ENCODE measurements at places on chromosomes 3 and 15.

DNA sequence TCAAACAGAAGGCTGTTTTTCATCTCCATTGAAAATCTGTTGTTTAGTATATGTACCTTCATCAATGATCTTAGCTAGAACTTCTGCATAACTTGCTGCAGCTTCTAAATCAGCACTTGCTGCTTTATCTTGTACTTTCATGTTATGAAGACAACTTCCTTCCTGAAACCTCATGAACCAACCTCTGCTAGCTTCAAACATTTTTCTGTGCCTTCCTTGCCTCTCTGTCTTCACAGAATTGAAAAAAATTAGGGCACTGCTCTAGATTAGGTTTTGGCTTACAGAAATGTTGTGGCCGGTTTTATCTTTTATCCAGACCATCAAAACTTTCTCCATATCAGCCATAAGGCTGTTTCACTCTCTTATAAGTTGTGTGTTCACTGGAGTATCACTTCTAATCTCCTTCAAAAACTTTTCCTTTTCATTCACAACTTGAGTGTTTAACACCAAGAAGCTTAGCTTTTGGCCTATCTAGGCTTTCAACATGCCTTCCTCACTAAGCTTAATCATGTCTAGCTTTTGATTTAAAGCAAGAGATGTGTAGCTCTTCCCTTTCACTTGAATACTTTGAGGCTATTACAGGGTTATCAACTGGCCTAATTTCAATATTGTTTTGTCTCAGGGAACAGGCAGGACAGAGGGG lies 78.6 kb downstream of the IGSF11 start:
- DNase-seq, result peak; percentile 33

- no peak for DNase-seq
These were observed 87.8 kb upstream of the UBE2E2 start for GRCh38 chr3:23115171-23115877.

DNA sequence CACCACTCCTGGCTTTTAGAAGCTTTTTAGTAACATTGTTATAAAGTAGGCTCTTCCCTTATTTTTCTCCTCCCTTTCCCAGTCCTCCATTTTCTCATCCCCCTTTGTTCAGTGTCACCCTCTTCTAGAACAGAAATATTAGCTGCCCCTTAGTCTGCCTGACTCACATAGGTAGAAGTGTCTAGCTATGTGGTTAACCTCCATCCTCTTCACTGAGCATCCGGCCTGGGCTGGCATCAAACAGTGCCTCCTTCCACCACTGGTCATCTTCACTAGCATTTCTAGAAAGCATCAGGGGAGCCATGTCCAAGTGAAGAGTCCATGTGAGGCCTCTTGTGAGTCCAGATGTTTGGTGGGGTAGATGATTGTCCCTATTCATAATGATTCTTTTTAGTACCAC lies 70.0 kb upstream of the SKOR1 start:
- no peak for DNase-seq

DNA sequence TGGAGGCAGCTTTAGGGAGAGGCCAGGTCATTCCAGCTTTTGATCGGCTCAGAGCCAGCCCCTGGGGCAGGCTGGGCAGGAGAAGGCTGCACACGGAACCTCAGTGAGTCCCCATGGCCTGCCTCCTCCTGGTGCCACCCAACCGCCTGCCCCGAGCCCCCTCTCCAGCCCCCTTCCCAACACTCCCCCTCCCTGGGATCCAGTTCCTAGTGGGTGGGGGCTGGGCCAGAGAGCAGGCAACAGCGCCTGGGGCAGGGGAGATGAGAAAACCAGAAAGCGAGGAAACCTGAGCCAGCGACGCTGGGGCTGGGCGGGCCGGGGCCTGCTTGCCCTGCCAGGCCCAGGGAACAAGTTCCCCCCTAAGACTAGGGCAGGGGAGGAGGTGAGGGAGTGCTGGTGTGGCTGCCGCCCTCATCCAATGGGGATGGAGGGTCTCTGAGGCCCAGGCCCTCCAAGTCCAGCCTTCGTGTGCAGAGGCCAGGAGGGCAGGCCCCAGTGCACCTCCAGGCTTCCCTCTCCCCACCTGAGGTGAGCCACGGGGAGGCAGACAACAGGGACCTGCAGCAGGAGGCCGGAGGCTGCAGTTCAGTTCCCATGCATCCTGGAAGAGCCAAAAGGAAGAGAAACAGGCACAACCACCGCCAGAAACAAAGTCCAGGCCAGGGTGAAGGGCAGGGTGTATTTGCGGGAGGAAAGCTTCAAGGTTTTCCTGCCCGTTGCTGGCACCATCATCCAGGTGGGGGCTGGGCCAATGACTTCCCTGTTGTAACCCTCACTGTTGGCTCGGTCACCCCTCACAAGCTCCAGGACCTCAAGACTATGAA lies 4.0 kb upstream of the SEMA3F start:
- DNase-seq, result no peak

- DNase-seq, result no peak
These were observed 399.1 kb downstream of the SI start for GRCh38 chr3:164679245-164679644.

- no peak for DNase-seq
These were observed 80.0 kb downstream of the CORO2B start for GRCh38 chr15:68658641-68659358.

GRCh38 chr3:24604215-24604614 lies 109.6 kb upstream of the THRB start:
- no peak for DNase-seq

GRCh38 chr15:60745469-60746061 lies 266.6 kb upstream of the ICE2 start:
- no peak for DNase-seq

GRCh38 chr15:60618206-60618605 lies 139.3 kb upstream of the ICE2 start:
- no peak for DNase-seq

GRCh38 chr3:27723815-27724458 lies 1.8 kb upstream of the EOMES start:
- no peak for DNase-seq

GRCh38 chr15:38516626-38517025 lies 48.0 kb downstream of the RASGRP1 start:
- DNase-seq, result no peak

GRCh38 chr15:48975472-48976419 lies 12.0 kb upstream of the SHC4 start:
- DNase-seq, result peak; percentile 73

DNA sequence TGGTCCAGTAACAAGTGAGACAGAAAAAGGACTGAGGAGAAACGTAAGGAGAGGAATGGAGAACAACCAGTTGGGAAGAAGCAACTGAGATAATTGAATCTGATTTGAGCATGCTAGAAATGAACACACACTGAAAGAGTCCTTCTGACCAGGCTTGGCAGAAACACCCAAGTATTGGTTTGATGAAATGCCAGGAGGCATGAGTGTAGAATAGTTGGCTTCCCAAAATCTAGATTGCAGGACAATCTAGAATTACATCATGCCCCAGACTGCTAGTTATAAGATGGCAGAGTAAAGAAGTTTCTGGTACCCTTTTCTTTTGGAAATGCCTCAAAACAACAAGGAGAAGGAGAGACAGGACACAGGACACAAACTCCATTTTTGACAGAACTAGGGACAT lies 189.7 kb upstream of the STT3B start:
- DNase-seq, result no peak

DNA sequence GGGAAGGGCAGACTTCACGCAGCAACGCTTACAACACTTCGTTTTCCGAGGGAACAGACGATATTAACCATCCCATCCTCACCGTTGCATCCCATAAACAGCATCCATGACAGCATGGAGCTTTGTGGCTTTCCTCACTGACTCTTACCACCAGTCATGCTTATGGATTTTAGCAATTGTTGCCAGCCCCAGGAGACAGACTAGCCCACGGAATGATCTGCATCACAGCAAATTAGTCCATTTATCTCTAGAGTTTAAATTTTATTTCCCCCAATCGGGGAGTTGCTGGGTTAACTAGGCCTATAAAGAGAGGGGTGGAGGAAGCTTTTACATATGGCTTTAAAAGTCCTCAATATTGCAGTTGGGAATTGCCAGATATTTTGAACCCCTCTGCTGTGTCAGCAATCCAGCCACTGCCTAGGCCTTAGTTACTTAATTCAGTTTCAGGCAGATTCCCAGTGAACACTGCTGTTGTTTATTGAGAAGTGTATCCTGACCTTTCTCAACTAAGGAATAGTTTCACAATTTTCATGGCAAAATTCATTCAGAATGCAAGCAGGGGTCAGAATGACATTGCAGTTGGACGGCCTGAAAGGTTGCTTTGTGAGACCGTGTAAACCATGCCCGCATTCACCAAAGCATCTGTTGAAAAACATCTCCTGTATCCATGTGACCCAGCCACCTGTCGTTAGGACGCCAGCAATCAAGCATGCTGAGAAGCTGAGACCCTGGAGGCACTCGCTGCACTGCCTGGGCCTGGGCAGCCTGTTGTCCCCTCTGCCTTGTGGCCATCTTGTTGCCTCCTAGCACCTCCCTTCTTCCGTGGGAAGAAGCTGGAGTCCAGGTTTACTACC lies 397.4 kb upstream of the TPM1 start:
- DNase-seq, result no peak

- DNase-seq, result no peak
These were observed 176.4 kb downstream of the APBA2 start for GRCh38 chr15:29062179-29062591.

DNA sequence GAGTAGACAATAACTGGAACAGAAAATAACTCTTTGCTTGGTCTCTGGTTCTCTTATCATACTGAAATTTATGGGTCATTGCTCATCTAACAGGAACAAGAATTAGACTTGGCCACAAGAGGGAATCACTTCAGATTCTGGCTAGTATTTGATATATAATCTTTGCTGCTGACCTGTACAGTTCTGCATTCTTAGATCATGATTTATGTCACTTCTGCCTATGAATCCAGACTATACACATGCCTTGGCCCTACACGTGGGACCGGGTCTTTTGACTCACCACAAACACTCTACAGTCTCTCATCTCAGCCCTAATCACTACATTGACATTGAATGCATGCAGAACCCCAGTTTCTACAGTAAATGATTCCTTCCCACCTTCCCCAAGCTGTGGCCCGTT lies 162.5 kb upstream of the SOX2 start:
- no peak for DNase-seq

- DNase-seq, result no peak
These were observed 250.3 kb downstream of the MAGI1 start for GRCh38 chr3:65788461-65788860.

DNA sequence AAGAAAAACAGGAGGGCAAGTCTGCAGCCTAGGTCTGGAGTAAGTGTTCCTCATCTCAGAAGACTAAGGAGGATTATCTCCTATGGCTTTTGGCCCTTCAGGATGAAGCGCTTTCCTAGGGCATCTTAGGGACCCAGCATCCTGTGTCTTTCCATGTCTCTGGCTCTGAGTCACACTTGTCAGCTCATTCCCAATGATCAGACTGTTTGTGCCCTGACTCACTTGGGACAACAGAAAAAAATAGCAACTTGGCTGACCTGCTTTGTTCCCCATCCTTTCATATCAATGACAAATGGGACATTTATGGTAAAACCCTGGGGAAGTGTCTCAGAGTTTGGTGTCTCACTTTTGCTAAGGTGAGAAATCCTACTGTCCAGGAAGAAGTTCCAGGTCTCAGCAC lies 76.2 kb upstream of the OXTR start:
- DNase-seq, result no peak

- no peak for DNase-seq
These were observed at the start of gene LAMB2 for GRCh38 chr3:49132437-49133225. Gene LAMB2, minus strand, starts transcription at chr3:49133050. Its CDS starts 183 bp downstream, at chr3:49132867.

DNA sequence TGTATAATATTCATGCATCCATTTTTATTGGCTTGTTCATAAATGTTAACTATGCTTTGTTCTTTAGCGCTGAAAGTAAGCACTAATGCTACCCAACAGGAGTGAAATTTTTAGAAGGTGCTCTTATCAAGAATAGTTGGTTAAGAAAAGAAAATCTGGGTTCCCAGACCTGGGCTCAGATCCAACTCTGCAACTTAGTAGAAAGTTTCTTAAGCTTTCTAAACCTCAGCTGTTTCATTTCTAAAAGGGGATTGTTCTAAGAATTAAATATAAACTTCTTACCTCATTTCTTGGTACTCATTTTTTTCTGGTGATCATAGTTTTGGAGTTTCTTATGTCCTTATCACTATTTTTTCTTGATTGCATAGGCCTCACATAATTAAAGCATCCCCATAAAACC lies 12.1 kb downstream of the ARPP21 start:
- DNase-seq, result no peak

- DNase-seq, result no peak
These were observed 284.8 kb downstream of the TUSC7 start for GRCh38 chr3:116994351-116994879.

DNA sequence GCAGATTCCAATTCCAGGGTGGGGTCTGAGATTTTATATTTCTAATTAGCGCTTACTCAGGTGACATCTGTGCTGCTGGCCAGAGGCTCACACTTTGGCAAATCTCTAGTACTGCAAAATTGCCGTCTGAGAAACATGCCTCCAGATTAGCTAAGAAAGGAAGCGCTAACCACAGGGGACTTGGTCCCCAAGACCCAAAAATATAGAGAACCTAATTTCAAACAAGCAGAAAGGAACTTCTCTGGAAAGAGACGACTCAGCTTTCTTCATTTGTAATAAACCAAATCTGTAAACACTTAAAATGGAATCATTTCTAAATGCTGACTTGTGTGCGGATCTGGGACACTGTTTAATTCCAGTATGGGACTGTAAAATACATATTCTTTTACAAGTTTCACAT lies 55.7 kb downstream of the B3GNT5 start:
- no peak for DNase-seq

GRCh38 chr3:46640927-46641326 lies 28.6 kb downstream of the FAM240A start:
- DNase-seq, result no peak

DNA sequence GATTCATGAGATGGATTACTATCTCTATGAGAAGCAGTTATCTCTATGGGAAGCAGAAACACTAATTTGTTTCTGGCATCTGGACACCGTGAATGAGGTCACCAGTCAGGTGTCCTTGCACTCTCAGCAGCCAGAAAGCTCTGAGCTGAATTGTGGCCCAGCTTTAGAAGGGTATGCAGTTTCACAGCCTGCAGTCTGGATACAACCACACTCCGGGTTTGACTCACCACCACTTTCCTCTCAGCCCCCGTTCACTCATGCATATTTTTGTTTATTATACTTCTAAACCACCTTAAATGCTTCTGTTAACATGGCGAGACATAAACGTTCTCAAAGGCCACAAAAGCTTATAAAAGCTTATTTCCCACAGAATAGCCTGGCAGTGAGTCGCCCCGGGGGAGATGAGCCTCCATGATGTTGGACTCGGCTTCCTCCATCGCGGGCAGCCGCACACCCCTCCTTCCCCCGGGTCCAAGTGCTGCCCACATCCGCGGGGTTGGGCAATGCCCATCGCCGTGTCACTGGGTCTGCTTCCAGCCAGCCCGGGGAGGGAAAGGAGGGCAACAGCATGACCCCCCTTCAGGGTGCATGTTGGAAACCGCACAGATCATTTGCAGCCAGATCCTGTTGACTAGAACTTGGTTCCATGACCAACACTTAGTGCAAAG lies 16.8 kb upstream of the SLC41A3 start:
- no peak for DNase-seq

- peak; percentile 28 for DNase-seq
These were observed 1.0 kb downstream of the ZFAND6 start for GRCh38 chr15:80060356-80061006.

GRCh38 chr15:79209690-79210089 lies 72.8 kb upstream of the ANKRD34C start:
- DNase-seq, result no peak

Data from CD4-positive, alpha-beta T cell treated with Interleukin-12 subunit alpha and Interleukin-12 subunit beta, for 1 hour (primary cell).